ENCODE measurements at places on chromosomes 11 and 22. TPM values are rescaled to one million over a fixed set of nuclear protein-coding genes. Genes with fewer than 3 reads are reported as not detected.

Gene HNRNPUL2
- total RNA-seq, result 18.6 TPM

Gene PDE2A
- total RNA-seq, result not detected

GRCh38 chr11:414318-414857, 411 bp downstream of the SIGIRR start:
- DNase-seq, result no peak

- DNase-seq, result peak; percentile 43
These were observed at the start of gene BSX for GRCh38 chr11:122981388-122982264. Gene BSX, minus strand, starts transcription at chr11:122981834. Its CDS starts 163 bp downstream, at chr11:122981671.

DNA sequence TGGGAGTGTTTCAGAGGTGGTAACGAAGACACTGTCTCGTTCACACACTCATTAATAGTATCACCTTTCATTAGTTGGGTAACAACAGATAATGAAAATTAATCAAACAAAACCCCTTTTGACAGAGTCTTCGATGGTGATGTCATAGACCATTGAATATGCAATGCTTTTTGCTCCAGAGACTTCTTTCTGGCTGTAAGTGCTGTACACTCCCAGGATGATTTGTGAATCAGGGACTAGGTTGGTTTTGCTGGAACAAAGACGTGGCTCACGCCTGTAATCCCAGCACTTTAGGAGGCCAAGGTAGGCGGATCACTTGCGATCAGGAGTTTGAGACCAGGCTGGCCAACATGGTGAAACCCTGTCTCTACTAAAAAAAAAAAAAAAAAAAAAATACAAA, 9.5 kb upstream of the RASSF10 start:
- DNase-seq, result peak; percentile 31

DNA sequence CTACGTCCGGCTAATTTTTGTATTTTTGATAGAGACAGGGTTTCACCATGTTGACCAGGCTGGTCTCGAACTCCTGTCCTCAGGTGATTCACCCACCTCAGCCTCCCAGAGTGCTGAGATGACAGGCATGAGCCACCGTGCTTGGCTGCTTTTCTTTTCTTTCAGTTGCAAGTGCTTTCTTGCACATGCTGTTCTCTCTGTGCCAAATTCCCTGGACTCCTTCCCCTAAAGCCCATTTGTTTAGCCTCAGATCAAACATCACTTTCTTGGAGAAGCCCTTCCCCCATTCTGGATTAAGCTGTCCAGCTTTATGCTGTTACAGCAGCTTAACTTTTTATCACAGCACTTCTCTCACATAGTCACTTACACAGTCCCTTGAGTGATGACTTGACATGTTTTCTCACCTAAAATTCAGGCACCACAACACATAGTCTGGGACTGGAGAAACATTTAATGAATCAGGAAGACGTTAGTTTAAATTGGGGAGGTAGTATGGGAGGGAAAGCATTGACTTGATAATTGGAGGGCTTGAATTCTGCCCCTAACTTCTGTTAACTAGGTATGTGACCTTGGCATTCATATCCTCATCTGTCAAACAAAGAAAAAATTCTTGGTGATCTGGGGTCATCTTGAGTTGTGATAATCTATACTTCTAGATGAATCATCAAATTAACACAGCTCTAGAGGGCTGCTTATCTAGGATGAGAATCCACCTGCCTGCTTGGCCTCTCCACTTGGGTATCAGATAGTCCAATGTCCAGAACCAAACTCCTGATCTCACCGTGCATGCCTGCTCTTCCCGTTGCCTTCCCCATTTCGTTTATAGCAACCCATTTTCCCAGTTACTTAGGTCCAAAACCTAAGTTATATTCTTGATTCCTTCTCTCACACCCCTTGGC, 18.4 kb downstream of the ACO2 start:
- DNase-seq, result no peak

DNA sequence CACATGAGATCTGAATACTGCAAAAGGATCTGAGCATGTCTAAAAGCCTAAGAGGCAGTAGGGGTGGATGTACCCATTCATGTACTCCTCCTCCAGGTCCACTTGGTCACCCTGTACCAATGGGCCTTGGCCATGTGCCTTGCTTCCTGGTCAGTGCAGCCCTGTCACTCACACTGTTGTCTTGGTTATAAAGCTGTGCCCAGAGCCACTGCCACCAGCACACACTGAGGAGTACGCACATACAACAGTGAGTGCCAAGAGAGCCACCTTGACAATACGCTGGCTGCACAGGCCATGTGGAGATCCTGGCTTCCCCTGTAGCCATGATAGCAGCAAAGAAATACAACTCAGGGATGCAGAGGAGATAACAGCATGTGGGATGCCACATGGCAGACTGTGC, 96.4 kb upstream of the LDLRAD3 start:
- DNase-seq, result no peak

DNA sequence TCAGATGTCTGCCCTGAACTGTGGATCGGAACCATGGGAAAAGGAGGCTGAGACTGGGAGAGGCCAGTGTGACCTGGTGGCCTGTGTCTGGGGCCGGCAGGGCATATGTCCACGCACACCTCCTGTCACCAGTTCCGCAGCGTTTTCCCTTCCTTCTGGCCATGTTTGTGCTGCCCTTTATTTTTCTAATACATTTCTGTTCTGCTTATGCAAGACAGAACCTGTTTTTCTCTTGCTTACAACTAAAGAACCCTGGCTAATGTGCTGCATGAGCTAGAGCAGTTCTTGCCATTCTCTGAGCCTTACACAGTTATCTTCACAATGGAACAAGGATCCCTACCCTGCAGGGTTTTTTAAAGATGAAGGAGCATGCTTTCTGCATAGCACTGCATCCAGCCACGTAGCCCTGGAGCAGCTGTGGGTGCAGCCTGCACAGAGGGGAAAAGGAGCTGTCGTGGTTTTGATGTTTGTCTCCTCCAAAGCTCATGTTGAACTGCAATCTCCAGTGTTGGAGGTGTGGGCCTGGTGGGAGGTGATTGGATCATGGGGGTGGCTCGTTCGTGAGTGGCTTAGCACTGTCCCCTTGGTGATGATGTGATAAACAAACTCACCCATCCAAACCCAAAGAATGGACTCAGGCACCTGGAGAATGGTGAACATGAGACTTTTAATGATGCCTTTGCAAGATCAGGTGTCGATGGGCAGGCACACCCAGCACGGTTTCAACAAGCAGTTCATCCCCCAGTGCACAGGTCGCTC, 84.8 kb upstream of the SHANK2 start:
- DNase-seq, result no peak

- DNase-seq, result no peak
These were observed 71.4 kb upstream of the MPEG1 start for GRCh38 chr11:59283825-59284772.

- DNase-seq, result no peak
These were observed 6.8 kb upstream of the TPBGL start for GRCh38 chr11:75233754-75234172.

Gene ELFN2
- not detected for total RNA-seq
